Activated CD4-positive, alpha-beta T cell treated with anti-CD3 and anti-CD28 coated beads for 36 hours (primary cell): ENCODE measurements at places on chromosomes 2 and 18. TPM values are rescaled to one million over a fixed set of nuclear protein-coding genes. Genes with fewer than 3 reads are reported as not detected.

Gene MC4R
- total RNA-seq, result not detected

Gene SLC19A3
- not detected for total RNA-seq

Gene ADAM23
- 1.3 TPM for total RNA-seq

Gene UCN
- total RNA-seq, result 1.4 TPM

Gene ASXL3
- total RNA-seq, result not detected

Gene ATOH8
- not detected for total RNA-seq

DNA sequence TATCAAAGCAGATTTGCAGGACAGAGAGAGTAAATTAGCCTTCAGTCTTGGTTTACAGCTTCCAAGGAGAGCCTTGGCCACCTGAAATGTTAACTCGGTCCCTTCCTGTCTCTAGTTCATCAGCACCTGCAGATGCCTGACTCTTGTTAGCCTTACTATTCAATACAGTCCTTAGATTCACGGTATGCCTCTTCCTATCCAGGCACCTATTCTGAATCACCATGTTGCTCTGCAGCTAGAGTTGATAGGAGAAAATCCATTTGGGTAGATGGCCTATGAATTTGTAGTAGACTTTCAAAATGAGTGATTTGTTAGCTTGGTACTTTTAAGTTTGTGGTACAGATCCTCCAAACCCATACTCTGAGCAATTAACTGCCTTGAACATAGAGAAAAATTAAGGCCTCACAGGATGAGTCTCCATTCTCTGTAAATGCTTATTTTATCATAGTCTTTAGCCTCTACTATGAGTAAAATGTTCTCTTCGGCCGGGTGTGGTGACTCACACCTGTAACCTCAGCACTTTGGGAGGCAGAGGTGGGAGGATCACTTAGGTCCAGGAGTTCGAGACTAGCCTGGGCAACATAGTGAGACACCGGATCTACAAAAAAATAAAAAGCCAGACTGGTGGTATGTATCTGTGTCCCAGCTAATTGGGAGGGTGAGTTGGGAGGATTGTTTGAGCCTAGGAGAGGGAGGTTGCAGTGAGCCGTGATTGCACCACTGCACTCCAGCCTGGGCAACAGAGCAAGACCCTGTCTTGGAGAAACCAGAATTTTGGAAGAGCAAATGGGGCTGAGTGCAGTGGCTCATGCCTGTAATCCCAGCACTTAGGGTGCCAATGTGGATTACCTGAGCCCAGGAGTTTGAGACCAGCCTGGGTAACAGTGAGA is 32.9 kb downstream of the PTCD3 start:
- peak; percentile 40 for DNase-seq

DNA sequence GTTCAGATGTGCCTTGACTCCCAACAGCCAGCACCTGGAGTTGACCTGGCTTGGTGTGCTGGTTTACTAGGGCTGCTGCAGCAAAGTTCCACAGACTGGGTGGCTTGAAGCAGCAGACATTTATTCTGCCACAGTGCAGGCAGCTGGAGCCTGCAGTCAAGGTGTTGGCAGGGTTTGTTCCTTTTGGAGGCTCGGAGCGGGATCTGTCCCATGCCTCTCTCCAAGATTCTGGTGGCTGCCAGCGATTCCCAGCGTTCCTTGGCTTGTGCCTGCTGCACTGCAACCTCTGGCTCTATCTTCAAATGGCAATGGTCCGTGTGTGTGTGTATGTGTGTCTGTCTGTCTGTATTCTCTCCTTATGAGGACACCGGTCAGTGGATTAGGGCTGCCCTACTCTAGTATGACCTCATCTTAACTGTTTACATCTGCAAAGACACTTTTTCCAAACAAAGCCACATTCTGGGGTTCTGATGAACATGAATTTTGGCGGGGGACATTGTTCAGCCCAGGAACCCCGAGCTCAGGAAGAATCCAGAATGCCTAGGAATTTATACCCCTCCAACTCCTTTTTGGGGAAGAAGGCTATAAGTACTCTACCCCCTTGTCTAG is 44.7 kb upstream of the TMEM131 start:
- no peak for DNase-seq

DNA sequence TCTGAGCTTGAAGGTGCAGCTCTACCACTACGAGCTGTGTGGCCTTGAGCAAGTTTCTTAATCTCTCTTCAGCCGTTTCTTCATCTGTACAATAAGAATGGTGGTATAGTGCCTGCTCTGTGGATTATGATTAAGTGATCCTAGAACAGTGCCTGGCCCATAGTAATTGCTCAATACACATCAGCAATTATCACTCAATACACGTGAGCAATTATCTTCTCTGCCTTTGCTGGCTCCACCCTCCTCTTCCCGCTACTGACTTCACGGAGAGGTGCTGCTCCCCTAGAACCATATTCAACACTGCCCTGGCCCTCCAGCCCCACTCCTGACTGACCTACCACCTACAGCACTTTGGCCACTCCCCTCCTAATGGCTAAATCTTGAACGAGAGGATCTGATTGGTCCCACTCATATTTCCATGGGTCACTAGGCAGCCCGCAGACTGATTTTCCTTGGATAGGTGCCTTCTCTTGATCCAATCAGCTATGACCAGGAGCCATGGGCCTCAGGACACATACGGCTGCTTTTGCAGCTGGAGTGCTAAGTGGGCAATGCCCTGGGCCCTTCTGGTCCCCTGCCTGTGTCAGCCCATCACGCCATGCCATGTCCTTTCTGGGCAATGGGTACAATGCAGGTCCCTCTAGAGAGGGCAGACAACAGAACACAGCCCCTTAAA is 77.5 kb downstream of the STPG4 start:
- no peak for DNase-seq

DNA sequence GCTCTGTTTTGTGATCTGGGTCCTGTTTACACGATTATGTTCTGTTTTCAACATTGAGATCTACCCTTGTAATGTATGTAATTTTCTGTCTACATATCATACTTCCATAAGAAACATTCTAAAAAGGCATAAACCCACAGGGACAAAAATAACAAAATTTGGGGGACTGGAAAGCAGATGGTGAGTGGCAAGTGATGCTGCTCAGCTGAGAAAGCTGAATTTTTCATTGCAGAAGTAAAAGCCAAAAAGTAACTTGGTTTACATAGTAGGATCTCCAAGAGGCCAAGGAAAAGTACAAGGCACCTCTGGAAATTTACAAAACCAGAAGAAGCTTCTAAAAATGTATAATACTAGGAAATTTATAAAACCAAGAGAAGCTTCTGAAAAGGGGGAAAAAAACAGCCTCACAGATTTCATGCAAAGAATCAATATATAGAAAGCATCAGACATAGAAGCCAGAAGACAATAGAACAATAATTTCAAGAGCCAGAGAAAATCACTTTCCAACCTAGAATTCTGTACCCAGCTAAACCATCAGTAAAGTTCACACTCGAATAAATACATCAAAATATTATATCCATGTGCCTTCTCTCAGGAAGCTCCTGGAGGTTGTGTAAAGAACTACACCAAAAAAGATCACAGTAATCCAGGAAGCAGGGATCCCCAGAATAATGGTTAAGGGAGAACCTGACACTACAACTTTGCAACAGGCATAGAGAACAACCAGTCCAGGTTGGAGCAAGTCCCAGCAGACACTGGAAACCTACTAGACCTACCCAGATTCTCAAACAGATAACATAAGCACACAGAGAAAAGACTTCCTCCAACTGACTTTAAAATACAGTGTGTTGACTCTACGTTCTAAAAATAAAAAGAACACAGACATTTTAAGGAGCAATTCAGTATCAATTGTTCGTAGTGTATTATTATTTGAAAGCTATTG is 401.7 kb upstream of the HS6ST1 start:
- DNase-seq, result no peak

GRCh38 chr2:104938231-104938941 is 84.5 kb downstream of the POU3F3 start:
- peak; percentile 60 for DNase-seq

GRCh38 chr2:12326449-12327190 is 390.1 kb upstream of the TRIB2 start:
- peak; percentile 35 for DNase-seq

DNA sequence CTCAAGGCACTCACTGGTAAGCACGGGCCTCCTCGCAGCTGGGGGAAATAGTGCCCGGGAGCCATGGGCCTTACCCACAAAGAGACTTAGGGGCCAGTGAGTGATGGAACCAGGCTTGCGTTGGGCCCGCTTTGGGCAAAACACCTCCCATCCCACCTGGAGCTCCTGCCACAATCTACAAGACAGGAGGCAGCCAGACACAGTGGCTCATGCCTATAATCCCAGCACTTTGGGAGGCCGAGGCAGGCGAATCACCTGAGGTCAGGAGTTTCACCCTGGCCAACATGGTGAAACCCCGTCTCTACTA is 88.2 kb downstream of the TFCP2L1 start:
- no peak for DNase-seq

- no peak for DNase-seq
These were observed 81.3 kb upstream of the EPB41L3 start for GRCh38 chr18:5625076-5625475.

- no peak for DNase-seq
These were observed 116.4 kb downstream of the GBX2 start for GRCh38 chr2:236051806-236052205.

GRCh38 chr2:134246154-134246874 is 7.6 kb upstream of the MGAT5 start:
- DNase-seq, result no peak

DNA sequence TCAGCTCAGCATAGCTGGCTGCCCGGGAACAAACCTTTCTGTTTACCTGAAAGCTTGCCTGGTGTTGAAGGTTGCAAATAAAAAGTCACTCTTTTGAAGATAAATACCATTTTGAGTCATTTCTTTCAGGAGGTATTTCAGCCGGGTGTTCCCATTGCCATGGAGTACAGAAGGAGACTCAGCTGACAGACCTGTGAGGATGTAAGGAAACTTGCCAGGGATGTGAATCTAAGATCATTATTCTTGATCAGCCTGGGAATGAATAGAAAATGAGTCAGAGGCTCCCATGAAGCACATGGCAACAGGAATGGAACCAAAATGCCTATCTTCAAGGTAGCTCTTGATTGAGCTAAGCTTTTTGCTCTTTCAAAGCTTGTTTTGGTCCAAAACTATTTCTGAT is 231.2 kb downstream of the CYRIA start:
- no peak for DNase-seq

GRCh38 chr2:181957668-181958067 is 28.0 kb upstream of the PPP1R1C start:
- DNase-seq, result no peak

DNA sequence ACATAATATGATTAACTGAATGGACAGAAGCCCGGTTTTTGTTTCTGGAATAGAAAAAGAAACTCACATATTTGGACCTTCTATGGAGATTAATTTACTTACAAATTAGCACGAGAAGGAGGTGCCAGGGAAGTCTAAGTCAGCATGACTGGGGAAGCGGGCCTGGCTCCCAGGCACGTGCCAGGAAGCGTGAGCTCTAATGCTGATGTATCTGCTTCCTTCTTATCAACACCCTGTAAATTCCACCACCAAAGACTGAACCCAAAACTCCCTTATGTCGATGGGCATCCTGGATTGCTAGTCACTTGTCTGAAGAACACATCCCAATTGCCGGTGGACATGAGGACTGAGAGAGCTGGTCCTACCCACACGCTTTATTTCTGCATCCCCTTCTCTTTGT is 134.5 kb downstream of the GALNT14 start:
- DNase-seq, result no peak

DNA sequence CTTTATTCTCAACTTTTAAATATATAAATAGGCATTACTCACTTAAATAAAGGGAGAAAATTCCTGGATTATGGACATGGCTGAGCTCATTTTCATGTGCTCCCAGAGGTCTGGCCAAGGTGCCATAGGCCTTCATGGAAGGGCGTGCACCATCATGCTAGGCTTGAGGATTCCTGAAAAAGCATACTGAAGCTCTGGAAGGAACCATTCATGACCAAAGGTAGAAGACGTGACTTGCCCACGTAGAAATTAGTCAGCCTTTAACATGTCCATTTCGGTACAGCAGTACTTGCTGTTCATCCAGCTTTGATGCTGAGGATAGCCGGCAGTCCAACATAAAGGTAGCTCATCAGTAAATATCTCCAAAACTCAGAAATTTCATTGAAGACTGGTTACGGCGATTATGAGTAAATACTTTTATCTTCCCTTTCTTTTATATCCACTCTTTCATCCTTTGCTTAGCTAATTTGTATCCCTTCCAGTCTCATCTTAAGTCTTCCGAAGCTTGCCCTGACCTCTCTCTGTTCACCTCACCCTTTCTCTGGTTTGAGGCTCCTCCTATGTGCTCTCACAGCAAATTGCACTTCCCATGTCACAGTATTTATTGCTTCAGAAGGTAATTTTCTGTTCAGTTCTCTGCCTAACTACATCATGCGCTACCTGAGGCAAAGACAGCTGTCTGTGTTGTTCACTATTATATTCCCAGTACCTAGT is 32.3 kb upstream of the ASNSD1 start:
- no peak for DNase-seq

DNA sequence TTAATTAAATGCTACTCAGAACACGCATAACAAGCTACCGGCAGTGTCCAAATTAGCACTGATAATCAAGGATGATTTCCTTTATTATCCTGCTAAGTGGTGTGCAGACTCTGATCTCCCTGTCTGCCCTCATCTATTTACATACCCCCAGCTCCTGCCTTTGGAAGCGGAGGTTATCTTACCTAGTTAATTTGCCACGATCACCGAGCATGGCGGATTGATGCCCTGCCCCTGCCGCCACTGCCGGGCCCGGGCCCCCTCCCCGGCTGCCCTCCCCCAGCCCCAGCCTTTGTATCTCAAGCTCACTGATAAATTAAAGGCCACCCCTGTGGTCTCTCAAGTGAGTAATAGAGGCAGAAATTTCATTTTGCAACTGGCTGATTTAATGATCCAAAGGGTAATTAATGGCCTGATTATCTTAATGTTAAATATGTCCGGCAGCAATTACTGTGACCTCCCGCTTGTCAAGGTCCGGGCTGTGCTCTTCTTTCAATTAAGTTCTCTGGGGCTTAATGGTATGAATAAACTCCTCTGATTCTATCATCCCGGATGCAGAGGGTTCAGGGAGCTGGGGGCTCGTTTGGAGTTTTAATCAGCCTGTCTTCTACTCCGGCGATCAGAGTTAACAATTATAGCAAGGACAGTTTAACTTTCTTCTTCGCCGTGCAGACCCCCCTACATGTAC is 113.4 kb downstream of the GBX2 start:
- DNase-seq, result no peak
